ENCODE measurements at places on chromosomes 5 and 9.

DNA sequence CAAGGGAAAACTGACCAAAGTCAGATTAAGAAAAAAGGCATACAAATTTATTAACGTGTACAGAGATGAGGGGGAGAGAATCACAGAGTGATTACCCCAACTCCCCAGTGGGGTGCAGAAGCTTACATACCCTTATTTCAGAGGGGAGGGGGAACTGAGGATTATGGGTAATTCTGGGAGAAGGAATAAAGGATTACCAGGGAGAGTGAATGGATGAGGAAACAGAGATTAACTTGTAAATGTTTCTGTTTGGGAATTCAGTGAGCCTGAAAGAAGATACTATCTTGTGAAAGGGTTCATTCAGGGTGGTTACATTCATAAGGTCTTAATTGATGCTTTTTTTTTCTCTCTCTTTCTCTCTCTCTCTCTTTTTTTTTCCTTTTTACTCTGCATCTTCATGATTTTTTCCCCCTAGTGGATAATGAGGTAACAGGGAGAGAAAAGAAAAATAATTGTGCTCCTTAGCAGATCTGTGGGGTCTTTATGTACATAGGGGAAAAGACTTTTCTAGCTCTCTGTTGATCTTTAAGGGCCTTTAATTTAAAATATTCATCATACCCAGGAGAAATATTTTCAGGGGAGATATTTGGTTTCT is 49.4 kb downstream of the TARS1 start:
- H3K27me3 ChIP-seq = no peaks in the 10 kb centered on the region
- peaks cover 8% of the 10 kb centered on the region for H3K4me1 ChIP-seq
- no peak overlapping the region for H3K27ac ChIP-seq

DNA sequence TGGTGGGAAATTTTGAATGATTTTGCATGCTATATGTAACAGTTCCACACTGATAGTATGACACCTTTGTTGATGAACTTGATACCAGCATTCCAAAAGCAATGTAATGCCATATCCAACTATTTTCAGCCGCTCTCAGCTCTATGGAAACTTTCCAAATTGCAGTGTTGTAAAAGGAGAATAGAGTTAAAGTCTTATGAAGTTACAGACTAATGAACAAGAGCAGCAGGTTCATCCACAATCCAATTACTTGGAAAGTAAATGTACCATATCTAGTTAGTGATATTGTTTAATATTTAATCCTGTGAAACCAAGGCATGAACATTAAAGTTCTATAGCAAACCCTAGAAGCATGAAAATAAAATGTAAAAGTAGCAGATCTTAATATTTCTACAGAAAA is 418.2 kb downstream of the TUSC1 start:
- no peaks in the 10 kb centered on the region for H3K4me1 ChIP-seq
- no peak for DNase-seq
- H3K27ac ChIP-seq = no peak overlapping the region
- no peaks in the 10 kb centered on the region for H3K36me3 ChIP-seq

- no peak overlapping the region for H3K4me3 ChIP-seq
- H3K27ac ChIP-seq = no peak overlapping the region
- no peaks in the 10 kb centered on the region for H3K27me3 ChIP-seq
- no peaks in the 10 kb centered on the region for H3K36me3 ChIP-seq
- no peak for DNase-seq
- H3K4me1 ChIP-seq = no peaks in the 10 kb centered on the region
These were observed 265.5 kb upstream of the ADRA1B start for GRCh38 chr5:159650803-159651202.

GRCh38 chr5:78908173-78909061 is 76.7 kb downstream of the ARSB start:
- peaks cover 16% of the 10 kb centered on the region for H3K4me1 ChIP-seq
- no peaks in the 10 kb centered on the region for H3K27me3 ChIP-seq
- H3K27ac ChIP-seq = peak overlapping the region; percentile 48
- peak overlapping the region; percentile 22 for H3K4me3 ChIP-seq
- no peaks in the 10 kb centered on the region for H3K36me3 ChIP-seq
- DNase-seq = no peak

- H3K4me1 ChIP-seq = no peaks in the 10 kb centered on the region
- H3K4me3 ChIP-seq = no peak overlapping the region
- H3K27me3 ChIP-seq = no peaks in the 10 kb centered on the region
- no peaks in the 10 kb centered on the region for H3K36me3 ChIP-seq
These were observed 121.0 kb downstream of the MEF2C start for GRCh38 chr5:88761939-88762338.

DNA sequence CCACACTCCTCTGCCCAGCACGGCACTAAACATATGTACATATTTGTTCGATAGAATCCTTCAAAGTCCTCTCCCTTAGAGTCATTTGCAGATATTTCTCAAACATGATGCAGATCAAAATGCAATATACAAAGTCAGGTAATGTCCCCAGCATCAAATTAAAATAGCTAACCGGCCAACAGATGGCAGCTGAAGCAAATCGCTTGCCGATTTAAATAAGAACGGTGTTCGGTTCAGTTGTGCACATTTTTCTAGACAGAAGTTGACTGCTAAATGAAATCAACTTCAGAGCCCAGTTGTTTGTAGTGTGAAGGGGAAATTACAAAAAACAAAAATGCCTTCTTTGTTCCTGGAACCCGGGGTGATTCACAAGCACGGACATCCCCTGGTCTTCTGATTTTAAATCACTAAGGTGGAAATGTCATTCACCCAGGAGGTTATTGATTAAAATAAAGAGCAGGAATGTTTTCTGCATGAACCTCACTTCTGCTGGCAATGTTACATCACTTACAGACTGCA is 219.2 kb downstream of the EBF1 start:
- H3K27ac ChIP-seq = no peak overlapping the region
- no peak for DNase-seq
- H3K27me3 ChIP-seq = no peaks in the 10 kb centered on the region
- no peak overlapping the region for H3K4me3 ChIP-seq
- no peaks in the 10 kb centered on the region for H3K36me3 ChIP-seq

GRCh38 chr5:173664154-173664526 is 47.7 kb upstream of the BOD1 start:
- no peak for DNase-seq
- H3K27ac ChIP-seq = no peak overlapping the region
- H3K27me3 ChIP-seq = no peaks in the 10 kb centered on the region
- H3K4me1 ChIP-seq = no peaks in the 10 kb centered on the region
- H3K4me3 ChIP-seq = no peak overlapping the region

GRCh38 chr5:118548761-118549720 is 439.3 kb downstream of the DTWD2 start:
- no peaks in the 10 kb centered on the region for H3K36me3 ChIP-seq
- H3K27me3 ChIP-seq = no peaks in the 10 kb centered on the region
- H3K27ac ChIP-seq = no peak overlapping the region
- no peaks in the 10 kb centered on the region for H3K4me1 ChIP-seq

DNA sequence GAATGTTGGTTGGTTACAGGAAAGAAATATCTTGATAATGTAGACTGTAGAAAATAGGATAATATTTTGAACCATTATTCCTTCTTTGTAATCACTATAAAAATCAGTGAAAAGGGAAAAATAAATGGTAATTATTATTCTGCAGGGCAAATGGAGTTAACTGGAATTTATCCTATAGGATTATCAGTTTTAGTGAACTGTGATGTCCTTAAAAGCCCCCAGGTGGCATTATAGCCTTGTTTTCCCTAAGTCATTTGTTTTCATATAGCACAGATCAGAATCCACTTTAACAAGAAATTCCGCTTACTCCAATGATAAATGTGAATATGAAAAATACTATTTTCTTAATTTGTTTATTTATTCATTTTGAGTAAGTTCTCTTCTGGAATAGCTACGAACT is 26.2 kb upstream of the WDR41 start:
- H3K36me3 ChIP-seq = no peaks in the 10 kb centered on the region
- no peaks in the 10 kb centered on the region for H3K4me1 ChIP-seq
- DNase-seq = no peak
- H3K27ac ChIP-seq = no peak overlapping the region
- no peak overlapping the region for H3K4me3 ChIP-seq

- peaks cover 54% of the 10 kb centered on the region for H3K4me1 ChIP-seq
- H3K27ac ChIP-seq = peak overlapping the region; percentile 74
These were observed 4.1 kb downstream of the HBEGF start for GRCh38 chr5:140342287-140342686.

- H3K27ac ChIP-seq = peak overlapping the region; percentile 28
- no peaks in the 10 kb centered on the region for H3K36me3 ChIP-seq
- H3K27me3 ChIP-seq = no peaks in the 10 kb centered on the region
- peaks cover 51% of the 10 kb centered on the region for H3K4me1 ChIP-seq
These were observed 626 bp upstream of the FST start for GRCh38 chr5:53479590-53480415.

DNA sequence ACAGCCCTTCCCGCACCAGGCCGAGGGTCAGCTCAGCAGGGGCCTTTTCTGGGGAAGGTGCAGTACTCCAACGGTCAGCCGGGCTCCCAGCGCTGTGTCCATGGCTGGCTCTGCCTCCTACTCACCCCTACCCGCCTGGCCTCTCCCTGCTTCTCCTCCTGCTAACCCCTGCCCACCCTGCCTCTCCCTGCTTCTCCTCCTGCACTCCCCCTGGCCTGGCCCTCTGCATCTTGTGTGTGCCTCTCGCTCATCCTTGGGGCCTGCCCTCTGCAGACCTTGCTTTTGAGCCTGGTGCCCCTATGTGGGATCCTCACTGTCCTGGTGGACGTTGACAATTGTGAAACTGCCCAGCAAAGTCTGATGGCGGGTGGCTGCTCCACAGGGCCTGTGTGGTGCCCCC is 274.6 kb upstream of the IRX2 start:
- H3K4me3 ChIP-seq = no peak overlapping the region
- no peak overlapping the region for H3K27ac ChIP-seq
- no peaks in the 10 kb centered on the region for H3K4me1 ChIP-seq
- DNase-seq = peak; percentile 34
- no peaks in the 10 kb centered on the region for H3K36me3 ChIP-seq
- H3K27me3 ChIP-seq = no peaks in the 10 kb centered on the region

DNA sequence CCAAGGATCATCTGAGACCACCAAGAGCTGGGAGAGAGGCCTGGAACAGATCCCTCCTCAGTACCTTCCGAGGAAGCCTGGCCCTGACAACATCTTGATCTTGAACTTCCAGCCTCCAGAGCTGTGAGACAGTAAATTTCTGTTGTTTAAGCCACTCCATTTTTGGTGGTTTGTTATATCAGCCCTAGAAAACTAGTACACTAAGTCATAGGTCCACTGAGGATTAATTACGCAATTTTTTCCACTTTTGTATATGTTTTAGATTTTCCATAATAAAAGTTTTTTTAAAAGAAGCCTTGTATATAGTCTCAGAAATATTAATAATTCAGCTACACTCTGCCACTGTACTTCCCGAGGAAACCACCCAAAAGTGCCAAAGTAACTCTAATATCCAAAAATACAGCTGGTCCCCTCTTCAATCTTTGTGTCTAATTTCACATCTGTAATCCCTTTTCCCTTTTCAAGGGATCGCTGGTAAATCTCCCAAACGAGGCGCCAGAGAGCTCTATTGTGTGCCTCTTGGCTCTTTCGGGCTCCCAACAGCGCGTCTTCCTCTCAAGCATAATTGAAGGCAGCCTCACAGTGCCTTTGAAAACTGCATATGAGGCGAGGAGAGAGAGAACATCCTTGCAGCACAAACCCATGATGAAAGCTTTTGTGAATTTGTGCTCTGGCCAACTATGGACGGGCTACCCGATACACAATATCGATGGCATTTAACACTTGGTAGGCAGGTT is 32.7 kb downstream of the PRUNE2 start:
- no peaks in the 10 kb centered on the region for H3K27me3 ChIP-seq
- no peaks in the 10 kb centered on the region for H3K36me3 ChIP-seq
- no peaks in the 10 kb centered on the region for H3K4me1 ChIP-seq
- no peak for DNase-seq
- H3K27ac ChIP-seq = no peak overlapping the region
- no peak overlapping the region for H3K4me3 ChIP-seq

All from upper lobe of left lung (tissue), 6 donors.